ENCODE measurements at places on chromosomes 1 and 21.

- peak; percentile 65 for DNase-seq
Observed at GRCh38 chr1:46288485-46289133, 14.8 kb downstream of the LRRC41 start.

GRCh38 chr1:204650911-204651570 is 34.5 kb downstream of the LRRN2 start:
- DNase-seq = no peak

GRCh38 chr1:112011202-112011601 is 21.7 kb upstream of the KCND3 start:
- DNase-seq = no peak

- peak; percentile 85 for DNase-seq
Observed at GRCh38 chr1:17212487-17213121, 7.7 kb downstream of the PADI1 start.

- DNase-seq = no peak
Observed at GRCh38 chr1:174800876-174801275, 198.9 kb upstream of the CACYBP start.

DNA sequence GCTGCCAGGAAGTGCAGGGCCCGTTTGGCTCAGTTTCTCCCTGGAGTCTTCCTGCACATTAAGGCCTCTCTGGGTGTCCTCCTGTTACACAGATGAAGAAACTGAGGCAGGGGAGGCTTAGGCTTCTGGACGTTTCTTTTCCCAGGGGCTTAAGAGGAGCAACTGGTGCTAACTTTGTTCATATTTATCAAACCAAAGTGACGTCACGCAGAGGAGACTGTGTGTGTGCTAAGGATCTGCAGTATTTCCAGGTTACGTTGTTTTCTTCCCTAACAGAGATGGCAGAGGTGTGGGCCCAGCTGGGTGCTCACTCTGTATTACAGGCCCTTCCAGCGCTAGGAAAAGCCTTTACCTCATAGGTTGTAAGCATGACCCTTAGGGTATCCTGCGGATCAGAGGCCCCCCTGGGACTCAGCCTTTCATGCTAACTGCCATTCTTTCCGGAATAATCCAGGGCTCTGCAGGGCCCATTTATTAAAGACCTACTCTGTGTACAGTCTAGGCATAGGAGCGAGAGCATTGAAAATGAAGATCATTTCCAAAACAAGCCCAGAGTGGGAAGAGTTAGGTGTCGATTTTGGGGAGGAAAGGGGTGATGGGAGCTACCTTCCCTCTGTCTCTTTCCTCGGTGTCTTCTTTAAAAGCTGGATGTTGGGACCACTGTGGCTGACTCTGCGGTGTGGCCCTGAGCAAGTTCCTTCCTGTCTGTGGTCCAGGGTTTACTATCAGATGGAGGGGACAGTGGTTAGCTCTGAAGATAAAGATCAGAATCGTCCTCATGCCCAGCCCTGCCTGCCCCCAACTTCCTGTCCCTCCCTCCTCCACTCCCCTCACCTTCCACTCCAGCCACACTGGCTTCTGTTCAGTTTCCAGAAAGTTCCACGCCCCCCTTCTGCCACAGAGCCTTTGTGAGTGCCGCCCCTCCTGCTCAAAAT is 4.6 kb downstream of the AGTRAP start:
- DNase-seq = no peak
